Astrocyte (in vitro differentiated cells and primary cell): ENCODE measurements at places on chromosomes 6 and 20.

DNA sequence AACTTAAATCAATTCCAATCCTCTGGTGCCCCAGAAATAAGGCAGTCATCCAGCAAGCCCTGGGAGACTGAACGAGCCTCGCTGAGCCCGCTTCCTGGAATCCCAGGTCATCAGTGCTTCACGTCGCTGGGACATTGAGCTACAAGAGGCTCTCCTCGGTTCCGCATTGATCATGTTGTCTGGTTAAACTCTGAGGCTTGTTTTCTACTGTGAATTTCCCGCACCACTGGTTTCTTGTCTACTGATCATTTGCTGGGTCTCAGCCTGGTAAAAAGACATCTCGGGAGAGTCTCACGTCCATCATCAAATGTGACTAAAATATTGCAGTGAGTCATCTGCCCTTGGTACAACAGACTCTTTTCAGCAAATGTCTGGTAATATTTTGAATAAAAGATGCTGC is 569.2 kb downstream of the QKI start:
- peak; percentile 40 for DNase-seq

- DNase-seq = no peak
Measured at GRCh38 chr20:9742821-9743220, 96.1 kb downstream of the PAK5 start.

DNA sequence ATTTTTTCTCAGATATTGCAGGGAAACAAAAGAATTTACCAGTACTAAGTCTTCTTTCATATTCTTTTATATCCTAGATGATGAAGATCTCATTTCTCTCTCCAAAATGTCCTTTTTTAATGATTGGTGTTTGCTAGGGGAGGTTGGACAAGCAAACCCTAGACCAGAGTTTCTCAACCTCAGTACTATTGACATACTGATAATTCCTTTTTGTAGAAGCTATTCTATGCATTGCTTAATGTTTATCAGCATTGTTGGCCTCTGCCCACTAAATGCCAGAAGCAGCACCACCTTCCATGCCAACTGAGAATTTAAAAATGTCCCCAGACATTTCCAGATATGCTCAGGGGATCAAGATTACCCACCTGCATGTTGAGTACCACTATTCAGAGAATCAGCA is 14.4 kb upstream of the TFAP2B start:
- DNase-seq = no peak

GRCh38 chr6:137226697-137227096 is 7.5 kb upstream of the IFNGR1 start:
- no peak for DNase-seq

DNA sequence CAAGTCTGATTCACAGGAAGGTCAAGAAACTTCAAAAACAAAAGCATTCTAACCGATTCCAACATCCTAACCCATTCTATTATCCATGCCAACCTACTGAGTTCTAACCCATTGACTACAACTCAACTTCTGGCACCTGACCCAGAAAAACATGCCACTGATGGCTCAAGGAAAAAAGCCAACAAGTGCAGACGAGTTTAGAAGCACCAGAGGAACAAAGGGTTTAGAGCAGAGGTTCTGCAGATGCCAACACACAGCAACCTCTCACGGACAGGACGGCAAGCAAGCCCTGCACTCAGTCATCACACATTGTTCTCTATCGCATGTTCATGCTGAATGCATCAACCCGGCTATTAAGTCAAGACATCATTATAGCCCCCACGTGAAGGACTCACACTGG is 25.2 kb upstream of the MC3R start:
- no peak for DNase-seq

- DNase-seq = peak; percentile 93
Measured at GRCh38 chr20:10376270-10377075, 57.5 kb downstream of the MKKS start.

GRCh38 chr20:43376831-43377230 is 80.9 kb upstream of the SRSF6 start:
- no peak for DNase-seq

DNA sequence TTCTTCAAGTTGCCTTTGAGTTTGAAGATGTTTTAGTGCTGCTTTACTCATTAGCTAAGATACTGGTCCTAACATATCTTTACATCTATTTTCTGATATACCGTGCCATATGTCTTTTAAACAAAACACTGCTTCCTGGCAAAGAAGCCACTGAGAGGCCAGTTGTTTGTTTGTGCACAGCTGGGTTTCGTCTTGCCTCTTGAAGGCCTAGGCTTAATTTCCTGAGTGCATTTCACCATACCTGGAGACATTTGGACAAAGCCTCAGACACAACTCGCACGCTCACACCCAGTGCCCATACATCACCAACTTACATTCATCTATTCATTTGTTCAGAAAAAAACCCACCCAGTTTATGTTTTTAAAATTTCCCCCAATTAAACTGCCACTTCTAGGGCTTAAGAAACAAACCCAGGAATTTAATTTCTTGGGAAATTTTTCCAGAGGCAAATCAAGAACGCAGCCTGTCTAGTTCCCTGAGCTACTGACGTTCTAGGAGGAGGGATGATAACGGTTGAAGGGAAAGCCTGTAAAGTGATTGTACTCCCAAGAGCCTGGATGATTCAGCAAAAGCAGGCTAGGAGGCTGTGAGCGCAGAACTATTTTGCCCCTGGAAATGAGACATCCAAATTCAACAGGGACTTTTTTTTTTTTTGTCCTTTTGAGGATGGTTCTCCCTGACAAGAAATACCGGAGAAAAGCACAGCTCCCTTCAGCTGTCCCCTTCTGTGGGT is 77.7 kb downstream of the OLIG3 start:
- peak; percentile 31 for DNase-seq
